ENCODE measurements at places on chromosomes 11 and 22. TPM values are rescaled to one million over a fixed set of nuclear protein-coding genes. Genes with fewer than 3 reads are reported as not detected.

FOLH1 gene
- 0.27 TPM for total RNA-seq

MN1 gene
- 6.8 TPM for total RNA-seq

MMP12 gene
- total RNA-seq, result not detected

MAFF gene
- 8.9 TPM for total RNA-seq

EMID1 gene
- 13.2 TPM for total RNA-seq

TTC12 gene
- 4.1 TPM for total RNA-seq

OR52H1 gene
- 0.28 TPM for total RNA-seq

NCF4 gene
- total RNA-seq, result not detected

SLC15A3 gene
- 15.8 TPM for total RNA-seq

OSBP2 gene
- total RNA-seq, result 7.1 TPM

DNAJB7 gene
- not detected for total RNA-seq

MYOD1 gene
- not detected for total RNA-seq

OR51B5 gene
- total RNA-seq, result not detected

GRK2 gene
- total RNA-seq, result 72.5 TPM

KRTAP5-7 gene
- total RNA-seq, result not detected

SCGB1C1 gene
- total RNA-seq, result not detected

PDE3B gene
- 21.3 TPM for total RNA-seq

CARNS1 gene
- total RNA-seq, result 0.76 TPM

OR10A2 gene
- total RNA-seq, result not detected

PLA2G3 gene
- 34.5 TPM for total RNA-seq

ARHGEF17 gene
- total RNA-seq, result 11.0 TPM

ZNF280A gene
- not detected for total RNA-seq

FAM227A gene
- total RNA-seq, result 11.0 TPM

GLYAT gene
- total RNA-seq, result 0.10 TPM

CHRM4 gene
- 0.97 TPM for total RNA-seq

TESMIN gene
- total RNA-seq, result 58.2 TPM

HEPHL1 gene
- total RNA-seq, result 0.07 TPM

MRGPRX1 gene
- not detected for total RNA-seq

SLC17A6 gene
- 0.31 TPM for total RNA-seq

PANX3 gene
- total RNA-seq, result not detected

IGSF9B gene
- total RNA-seq, result 41.2 TPM

C11orf42 gene
- total RNA-seq, result not detected

TMEM191B gene
- 26.3 TPM for total RNA-seq

OR5B3 gene
- total RNA-seq, result not detected

PGM2L1 gene
- 41.0 TPM for total RNA-seq

CCDC89 gene
- not detected for total RNA-seq

UCP3 gene
- 0.21 TPM for total RNA-seq

OPCML gene
- total RNA-seq, result 4.4 TPM

BLID gene
- total RNA-seq, result not detected

SLC22A6 gene
- not detected for total RNA-seq

C11orf16 gene
- total RNA-seq, result not detected

MOGAT2 gene
- total RNA-seq, result not detected

KIRREL3 gene
- total RNA-seq, result 0.08 TPM

CRYBA4 gene
- not detected for total RNA-seq

TLCD5 gene
- 8.5 TPM for total RNA-seq
